ENCODE measurements at places on chromosomes 13 and 19.

DNA sequence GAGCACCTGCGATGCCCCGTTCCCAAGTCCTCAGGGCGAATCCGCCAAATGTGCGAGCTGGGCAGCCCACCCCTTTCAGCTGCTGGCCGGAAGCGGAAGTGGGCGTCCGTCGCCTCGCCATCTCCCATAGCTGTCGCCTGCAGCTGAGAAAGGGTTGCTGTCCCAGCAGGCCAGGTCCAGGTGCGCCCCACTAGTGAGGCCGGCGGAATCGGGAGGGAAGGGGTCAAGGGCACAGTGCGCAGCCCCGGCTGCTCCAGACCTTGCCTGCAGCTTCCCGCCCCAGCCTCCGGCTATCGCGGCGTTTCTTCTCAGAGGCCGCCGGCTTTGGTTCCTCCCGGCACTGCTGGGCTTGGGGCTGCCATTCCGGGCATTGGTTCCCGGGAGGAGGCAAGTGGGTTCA lies at the start of gene ZNF177:
TSS of gene ZNF177 (plus strand) at position 109 of the 400 bp plus-strand sequence. CDS start 15,299 bp downstream, outside the sequence.
- DNase-seq: no peak

- DNase-seq: no peak
These were observed 17.6 kb upstream of the VSTM2B start for GRCh38 chr19:29508181-29508580.

DNA sequence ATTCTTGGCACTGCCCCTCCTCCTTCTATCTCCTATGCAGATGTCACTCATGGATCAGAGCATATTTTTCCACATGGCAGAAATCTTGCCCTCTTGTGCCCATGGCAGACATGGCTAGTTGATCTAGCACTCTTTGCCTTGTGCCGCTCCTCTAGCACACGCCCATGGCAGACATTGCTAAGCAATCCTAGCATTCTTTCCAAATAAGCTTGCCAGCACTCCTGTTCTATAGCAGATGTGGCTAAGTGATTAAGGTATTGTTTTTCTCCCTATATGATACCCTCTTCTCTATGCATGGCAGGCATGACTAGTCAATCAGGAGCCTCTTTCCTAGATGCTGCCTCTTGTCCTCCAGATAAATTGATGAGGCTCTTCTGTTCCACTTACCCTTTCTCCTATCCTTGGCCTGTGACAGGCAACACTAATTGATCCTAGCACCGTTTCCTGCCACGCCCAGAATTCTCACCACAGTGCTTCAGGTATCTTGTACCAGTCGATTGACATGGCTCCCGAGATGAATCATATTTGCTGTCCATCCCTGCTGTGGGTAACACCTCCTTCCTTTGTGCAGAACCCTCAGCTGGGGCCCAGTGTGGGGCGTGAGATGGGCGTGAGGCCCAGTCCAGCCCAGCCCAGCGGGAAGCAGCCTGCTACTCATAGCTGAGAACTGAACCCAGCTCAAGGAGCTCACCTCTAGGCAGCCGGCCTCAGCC lies 26.9 kb downstream of the TMED1 start:
- no peak for DNase-seq

- DNase-seq: no peak
These were observed 38.6 kb downstream of the KCNRG start for GRCh38 chr13:50053844-50054243.

DNA sequence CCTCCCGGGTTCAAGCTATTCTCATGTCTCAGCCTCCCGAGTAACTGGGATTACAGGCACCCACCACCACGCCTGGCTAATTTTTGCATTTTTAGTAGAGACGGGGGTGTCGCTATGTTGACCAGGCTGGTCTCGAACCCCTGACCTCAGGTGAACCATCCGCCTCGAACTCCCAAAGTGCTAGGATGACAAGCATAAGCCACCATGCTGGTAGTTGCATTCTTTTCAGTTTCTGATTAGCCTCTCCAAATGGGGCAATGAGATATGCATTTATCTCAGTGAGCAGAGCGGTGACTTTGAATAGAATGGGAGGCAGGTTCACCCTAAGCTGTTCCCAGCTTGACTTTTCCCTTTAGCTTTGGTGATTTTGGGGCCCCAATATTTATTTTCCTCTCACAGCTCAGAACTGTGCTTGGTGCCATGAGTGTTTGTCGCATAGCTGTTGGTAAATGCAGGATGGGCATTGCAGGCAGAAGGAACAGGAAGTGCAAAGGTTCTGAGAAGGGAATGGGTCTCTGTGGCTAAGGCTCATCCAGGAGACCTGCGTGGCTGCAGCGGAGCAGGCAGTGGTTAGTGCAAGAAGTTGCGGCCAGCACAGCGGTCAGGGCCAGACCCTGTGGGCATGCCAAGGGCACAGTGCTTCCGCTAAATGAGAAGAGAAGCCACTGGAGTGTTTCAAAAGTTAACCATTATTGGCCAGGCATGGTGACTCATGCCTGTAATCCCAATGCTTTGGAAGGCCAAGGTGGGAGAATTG lies 20.7 kb downstream of the LYPD3 start:
- no peak for DNase-seq

DNA sequence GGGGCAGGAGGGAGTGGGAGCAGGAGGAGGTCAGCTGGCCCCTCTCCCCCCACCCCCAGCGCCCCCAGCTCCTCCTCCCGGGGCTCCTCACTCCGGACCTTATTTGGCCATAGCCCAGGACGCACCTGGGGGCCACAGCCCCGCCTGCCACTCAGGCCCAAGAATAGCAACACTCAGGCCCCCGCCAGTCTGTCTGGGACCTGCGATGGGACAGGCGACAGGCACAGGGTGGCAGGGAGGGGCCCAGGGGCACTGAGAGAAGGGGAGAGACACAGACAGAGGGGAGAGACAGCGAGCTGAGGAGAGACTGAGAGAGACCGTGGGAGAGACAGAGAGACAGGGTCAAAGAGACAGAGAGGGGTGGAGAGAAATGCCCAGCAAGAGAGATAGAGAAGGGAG lies 10.2 kb downstream of the JOSD2 start:
- DNase-seq: no peak

DNA sequence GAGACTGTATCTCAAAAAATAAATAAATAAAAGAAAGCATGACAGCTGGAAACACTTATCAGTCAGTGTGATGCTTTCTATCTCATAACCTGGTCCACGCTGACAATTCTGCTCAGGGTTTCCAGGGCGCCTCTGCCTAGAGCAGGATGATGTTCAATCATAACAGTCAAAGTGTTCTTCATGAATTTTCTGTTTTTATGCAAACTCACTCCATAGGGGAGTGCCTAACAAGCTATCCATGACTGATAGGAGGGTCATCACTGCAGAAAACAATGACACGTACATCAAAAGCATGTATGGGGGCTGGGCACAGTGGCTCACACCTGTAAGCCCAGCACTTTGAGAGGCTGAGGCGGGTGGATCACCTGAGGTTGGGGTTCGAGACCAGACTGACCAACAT lies 41.4 kb upstream of the ZNF83 start:
- DNase-seq: no peak

DNA sequence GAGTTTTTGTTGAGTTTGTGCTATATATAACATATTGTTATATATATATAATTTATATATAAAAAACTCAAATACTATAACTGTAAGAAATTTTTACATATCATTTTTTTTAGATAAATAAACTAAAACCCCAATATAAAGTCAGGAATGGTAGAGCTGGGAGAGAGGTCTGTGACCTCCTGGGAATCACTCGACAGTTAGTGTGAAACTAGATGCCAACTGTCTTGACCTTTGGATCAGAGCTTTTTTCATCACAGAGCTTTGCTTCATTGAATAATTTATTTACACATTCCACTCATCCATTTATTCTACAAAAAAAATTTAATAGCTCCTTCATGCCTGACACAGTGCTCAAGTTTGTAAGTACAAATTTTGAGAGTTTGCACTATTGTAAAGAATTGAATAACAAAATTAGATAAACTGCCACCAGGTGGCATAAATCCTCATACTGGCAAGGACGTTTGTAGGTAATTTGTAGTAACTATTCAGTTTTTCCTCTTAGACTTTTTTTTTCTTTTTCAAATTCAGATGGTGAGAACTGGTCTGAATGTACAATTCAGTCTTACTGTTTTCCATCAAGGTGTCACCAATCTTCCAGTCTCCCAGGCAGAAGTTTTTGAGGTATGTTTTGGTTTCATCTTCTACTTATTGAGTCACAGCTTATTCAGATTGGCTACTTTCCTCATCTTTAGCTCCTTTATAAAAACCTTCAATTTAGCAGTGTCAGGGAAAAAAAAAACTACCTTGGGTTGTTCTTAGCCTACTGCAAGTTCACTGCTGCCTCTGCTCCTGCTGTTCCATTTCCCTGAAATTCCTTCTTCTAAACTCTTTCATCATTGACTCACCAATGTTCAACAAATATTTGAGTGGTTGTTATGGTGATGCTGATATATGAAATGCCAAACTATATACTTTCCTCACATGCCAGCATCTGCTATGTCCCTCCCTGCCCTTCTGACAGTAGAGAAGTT lies 28.7 kb downstream of the LACC1 start:
- peak; percentile 11 for DNase-seq

- no peak for DNase-seq
These were observed 116.0 kb downstream of the SIPA1L3 start for GRCh38 chr19:38022791-38023670.

DNA sequence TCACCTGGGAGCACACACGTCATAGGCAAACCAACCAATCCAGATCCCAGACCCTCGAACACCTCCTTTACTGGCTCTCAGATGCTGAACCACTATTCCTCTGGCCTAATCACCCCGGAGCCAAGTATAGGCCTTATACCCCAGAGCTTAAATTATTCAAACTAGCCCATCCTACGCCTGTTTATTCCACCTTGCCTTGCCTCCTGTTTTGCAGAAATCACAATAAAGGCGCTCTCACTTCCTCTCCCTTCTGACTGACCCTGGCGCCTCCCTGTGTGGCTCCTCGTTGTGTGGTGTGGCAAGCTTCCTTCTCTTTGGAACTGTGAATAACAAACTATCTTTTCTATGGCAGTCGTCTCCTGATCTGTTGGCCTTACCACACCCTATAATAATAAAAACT lies 354.9 kb downstream of the ENOX1 start:
- DNase-seq: no peak

GRCh38 chr13:37618554-37618953 lies 20.0 kb upstream of the POSTN start:
- no peak for DNase-seq

DNA sequence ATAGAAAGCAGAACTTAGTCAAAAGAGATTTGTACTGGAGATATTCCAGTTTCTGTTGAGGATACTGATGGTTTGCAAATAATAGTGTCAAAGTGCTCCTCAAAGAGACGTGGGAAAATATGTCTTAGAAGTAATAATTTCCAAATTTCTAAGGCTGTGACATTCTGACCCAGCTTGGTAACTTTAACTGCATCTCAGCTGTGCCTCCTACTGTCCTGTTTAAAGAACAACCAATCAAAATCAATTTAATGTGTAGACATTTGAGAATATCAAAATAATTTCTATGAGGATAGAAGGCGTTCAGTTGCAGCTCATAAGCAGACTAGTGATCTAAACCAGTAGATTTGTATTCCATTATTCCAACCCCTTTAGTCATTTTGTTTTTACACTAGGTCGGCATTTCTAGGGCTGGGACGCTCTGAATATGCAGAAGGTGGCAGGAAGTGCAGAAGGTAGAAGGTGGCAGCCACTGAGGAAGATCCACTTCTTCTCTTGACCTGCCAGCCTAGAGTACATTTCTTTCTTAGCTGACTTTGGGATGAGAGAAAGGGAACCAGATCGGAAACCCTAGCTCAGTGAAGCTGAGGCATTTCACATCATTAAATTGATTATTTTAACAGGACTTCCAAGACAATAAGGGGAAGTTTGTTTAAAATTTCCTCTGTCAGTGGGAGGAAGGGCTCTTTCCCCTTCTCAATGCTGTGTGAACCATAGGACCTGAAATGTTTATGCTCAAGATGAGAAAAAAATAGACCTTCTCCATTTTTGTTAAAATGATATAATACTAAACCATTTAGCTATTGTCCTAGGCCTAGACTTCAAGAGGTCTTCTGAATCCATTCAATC lies 67.5 kb downstream of the COL4A1 start:
- DNase-seq: no peak

GRCh38 chr13:26021516-26021915 lies 30.3 kb downstream of the SHISA2 start:
- no peak for DNase-seq

- DNase-seq: peak; percentile 42
These were observed 16.4 kb downstream of the ZNF574 start for GRCh38 chr19:42092350-42092749.

DNA sequence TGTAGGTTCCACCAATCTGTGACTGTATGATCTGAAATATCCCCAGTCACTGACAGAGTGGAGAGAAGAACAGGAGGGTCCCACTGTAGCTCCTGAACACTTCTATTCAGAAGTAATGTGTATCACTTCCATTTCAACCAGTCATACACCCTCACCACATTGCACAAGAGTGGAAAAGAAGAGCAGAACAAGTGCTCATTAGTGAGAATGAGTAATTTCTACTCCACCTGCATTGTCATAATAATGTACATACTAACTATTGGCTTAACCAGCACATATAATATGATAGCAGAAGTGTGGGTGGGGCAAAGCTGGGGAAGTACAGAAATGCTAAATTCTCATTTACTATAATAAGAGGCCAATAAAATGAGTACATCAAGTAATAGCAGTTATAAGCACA lies 342.7 kb downstream of the LMO7 start:
- DNase-seq: no peak

- DNase-seq: no peak
These were observed 30.8 kb upstream of the TFDP1 start for GRCh38 chr13:113553511-113554332.

- DNase-seq: no peak
These were observed 37.7 kb upstream of the ESD start for GRCh38 chr13:46834657-46835056.

- no peak for DNase-seq
These were observed 15.3 kb downstream of the ZNF486 start for GRCh38 chr19:20182222-20182785.

GRCh38 chr19:22622901-22623840 lies 11.0 kb upstream of the ZNF492 start:
- DNase-seq: no peak

DNA sequence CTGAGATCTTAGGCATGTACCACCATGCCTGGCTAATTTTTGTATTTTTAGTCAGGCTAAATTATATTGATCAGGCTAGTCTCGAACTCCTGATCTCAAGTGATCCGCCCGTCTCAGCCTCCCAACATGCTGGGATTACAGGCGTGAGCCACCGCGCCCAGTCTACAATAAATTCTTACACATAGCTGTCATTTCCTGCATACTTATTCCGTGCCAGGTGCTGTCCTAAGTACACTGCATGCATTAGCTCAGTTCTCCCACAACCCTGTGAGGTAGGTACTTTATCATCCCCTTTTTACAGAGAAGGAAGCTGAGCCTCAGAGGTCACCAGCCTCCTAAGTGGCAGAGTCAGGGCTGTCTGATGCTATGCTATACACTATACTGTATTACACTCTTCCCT lies 7.2 kb upstream of the RHPN2 start:
- DNase-seq: no peak

- DNase-seq: peak; percentile 68
These were observed 413.9 kb downstream of the COG6 start for GRCh38 chr13:40069173-40070044.

- no peak for DNase-seq
These were observed 64.5 kb upstream of the ZNF724 start for GRCh38 chr19:23314505-23315251.

- DNase-seq: no peak
These were observed 46.2 kb downstream of the CEBPG start for GRCh38 chr19:33419788-33420130.

GRCh38 chr13:24217601-24218281 lies 57.2 kb downstream of the SPATA13 start:
- no peak for DNase-seq

GRCh38 chr19:5694956-5695648 lies 5.0 kb downstream of the RPL36 start:
- no peak for DNase-seq

Measured in effector memory CD8-positive, alpha-beta T cell (primary cell).